ENCODE measurements at places on chromosomes 6 and 20. TPM values are rescaled to one million over a fixed set of nuclear protein-coding genes. Genes with fewer than 3 reads are reported as not detected.

DNA sequence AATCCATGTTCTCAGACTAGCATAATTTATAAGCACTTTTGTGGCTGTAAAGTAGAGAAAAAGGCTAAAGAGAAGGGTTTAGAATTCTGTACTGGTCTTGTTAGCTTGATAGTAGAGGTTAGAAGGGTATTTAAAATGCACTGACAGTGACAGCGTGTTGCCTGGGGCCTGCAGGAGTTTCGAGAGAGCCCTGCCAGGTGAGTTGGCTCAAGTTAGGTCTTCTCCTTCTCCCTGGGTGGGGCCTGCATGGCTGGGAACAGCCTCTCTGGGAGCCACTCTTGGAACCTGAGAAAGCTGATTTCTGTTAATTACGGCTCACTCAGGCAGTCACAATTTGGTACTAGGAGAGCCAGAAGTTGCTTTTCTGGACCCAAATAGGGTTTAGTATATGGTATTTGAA is 103.7 kb downstream of the ARID1B start:
- no peak for DNase-seq

GRCh38 chr6:6409397-6410030 is 89.1 kb upstream of the F13A1 start:
- no peak for DNase-seq

- DNase-seq, result no peak
Measured at GRCh38 chr6:89244241-89244985, 27.3 kb upstream of the GABRR1 start.

DNA sequence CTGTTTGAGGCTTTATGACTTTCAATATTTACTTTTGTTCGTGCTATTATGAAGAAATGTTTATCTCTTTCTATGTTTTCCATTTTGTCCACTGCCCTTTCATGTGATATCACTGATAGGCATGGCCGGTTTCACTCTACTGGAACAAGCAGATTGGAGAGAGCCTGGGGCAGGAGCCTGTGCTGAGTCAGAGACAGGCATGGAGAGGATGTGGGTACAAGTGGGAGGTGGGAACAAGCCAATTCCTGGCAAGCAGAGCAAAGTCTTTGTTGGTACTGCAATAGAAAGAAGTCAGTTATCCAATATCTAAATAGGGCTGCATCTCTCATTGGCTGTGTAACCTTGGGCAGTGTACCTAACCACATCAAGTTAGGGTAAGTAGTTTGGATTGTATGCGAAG is 545.6 kb upstream of the MAP3K7 start:
- no peak for DNase-seq

DNA sequence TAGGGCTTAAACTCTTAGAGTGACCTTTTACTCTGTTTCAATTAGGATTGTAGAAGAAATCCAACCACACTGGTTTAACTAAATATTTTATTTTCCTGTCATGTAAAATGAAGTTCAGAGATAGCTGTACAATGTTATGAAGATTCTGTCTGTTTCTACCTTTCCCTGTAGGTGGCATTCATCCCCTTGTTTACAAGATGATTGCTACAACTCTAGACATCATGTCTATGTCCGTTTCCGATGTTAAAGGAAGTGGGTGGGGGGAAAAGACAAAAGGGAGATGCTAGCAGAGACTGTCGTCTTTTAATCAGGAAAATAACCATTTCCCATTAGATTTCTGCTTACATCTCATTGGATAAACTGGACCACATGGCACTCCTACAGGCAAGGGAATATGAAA is 30.9 kb upstream of the RIMS1 start:
- no peak for DNase-seq

- no peak for DNase-seq
Measured at GRCh38 chr6:98847779-98848538, 13.6 kb downstream of the POU3F2 start.

GRCh38 chr20:63374504-63374903 is 13.4 kb upstream of the CHRNA4 start:
- DNase-seq, result no peak

DNA sequence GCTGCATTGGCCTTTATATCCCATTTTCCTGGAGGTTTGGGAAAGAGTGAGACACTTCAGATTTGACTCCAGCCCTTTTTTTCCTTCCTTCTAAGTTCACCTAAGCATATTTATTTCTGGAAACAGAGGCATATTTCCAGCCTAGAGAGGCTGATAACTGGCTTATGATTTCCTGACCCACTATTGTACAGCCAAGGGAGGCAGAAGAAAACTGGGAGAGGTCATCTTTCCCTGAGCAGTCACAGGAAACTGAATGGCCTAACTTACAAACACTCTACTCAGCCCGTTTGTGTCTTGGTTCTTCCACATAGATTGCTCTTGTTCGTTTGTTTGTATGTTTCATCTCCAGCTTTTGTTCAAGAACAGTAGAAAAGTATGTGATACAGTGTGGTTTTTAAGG is 64.2 kb upstream of the LTV1 start:
- no peak for DNase-seq

- no peak for DNase-seq
Measured at GRCh38 chr6:164665328-164665727, 644.1 kb downstream of the C6orf118 start.

DNA sequence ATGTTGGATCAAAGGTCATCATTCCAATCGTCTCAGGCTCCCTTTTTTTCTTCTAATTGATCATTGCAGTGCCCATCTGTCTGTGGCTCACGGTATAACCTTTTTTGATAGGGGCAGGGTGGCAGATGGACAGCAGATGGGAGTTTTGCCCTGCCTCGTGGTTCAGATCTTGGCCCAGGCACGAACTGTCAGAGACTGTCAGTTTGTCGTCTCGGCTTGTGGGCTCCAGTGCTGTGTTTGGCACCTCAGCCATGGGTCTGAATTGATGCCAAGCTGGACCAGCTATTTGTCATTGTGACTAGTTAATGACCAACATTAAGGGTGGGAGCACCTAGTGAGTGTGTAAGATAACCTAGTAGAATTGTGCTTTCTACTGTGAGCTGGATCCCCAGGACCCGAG is 197.6 kb downstream of the PRL start:
- DNase-seq, result no peak

DNA sequence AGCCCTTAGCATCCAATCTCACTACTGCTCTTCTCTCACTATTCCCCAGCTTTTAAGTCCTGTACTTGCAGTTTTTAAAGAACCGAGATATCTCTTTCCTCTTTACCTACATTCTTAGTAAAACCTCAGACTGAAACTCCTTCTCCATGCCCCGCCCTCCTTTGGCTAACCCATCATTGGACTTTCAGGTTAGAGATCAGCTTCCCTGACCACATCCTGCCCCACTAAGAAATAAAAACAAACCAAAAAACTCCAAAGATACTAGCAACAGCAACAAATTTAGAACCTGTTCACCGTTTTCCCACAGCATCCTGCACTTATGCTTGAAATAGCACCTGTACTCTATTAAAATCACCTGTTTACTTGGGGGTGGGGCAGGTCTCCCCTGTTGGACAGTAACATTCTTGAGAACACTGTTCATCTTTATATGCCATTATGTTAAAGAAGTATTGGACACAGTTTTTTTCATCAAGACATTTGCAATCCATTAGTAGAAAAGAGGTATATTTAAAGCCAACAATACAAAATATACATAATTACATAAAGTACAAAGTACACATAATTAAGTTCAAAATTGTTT is 16.3 kb upstream of the SMAP1 start:
- no peak for DNase-seq

DNA sequence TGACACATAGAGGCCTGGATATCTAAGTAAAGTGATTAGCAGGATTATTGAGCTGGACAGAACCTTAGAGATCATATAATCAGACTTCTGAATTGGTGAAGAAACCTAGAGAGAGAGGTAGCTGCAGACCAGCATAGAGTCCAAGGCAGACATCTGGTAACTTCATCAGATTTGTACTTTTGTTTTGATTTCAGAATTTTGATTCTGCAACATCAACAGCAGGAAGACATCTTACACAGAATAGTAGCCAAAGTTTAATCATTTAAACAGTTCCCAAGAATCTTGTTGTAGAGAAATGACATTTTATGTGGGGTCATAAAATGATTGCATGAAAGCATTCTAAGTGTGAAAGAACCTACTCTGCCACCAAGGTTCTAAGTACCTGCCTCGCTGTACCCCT is 39.4 kb downstream of the RPRD1B start:
- no peak for DNase-seq

GRCh38 chr6:161649068-161649467 is 375.2 kb upstream of the AGPAT4 start:
- DNase-seq, result no peak

GRCh38 chr6:106513808-106514582 is 115.3 kb downstream of the RTN4IP1 start:
- DNase-seq, result no peak

- DNase-seq, result peak; percentile 85
Measured at GRCh38 chr20:47785854-47786764, 828 bp upstream of the SULF2 start.

- DNase-seq, result peak; percentile 46
Measured at GRCh38 chr6:82906489-82906888, 159.2 kb downstream of the UBE3D start.

- peak; percentile 66 for DNase-seq
Measured at GRCh38 chr6:81787313-81788068, 35.0 kb upstream of the TENT5A start.

DNA sequence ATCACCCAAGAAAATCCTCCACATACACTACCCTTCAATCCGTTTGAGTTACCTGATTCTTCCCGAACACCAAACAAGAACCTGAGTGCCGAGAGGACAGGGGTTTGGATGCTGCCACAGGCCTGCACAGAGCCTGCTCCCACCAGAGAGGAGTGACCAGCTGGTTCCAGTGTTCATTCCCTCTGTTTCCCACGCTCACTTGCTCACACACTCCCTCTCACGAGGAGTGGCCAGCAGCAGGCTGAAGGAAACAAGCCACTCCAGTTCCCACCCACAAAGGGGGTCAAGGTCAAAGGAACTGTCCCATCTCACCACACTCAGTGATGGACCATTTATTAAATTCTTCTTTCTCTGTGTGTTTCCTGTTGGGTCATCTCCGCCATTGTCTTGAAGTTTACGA is 97.2 kb upstream of the SNX9 start:
- no peak for DNase-seq

GRCh38 chr6:169324656-169325459 is 71.2 kb upstream of the THBS2 start:
- DNase-seq, result no peak

DNA sequence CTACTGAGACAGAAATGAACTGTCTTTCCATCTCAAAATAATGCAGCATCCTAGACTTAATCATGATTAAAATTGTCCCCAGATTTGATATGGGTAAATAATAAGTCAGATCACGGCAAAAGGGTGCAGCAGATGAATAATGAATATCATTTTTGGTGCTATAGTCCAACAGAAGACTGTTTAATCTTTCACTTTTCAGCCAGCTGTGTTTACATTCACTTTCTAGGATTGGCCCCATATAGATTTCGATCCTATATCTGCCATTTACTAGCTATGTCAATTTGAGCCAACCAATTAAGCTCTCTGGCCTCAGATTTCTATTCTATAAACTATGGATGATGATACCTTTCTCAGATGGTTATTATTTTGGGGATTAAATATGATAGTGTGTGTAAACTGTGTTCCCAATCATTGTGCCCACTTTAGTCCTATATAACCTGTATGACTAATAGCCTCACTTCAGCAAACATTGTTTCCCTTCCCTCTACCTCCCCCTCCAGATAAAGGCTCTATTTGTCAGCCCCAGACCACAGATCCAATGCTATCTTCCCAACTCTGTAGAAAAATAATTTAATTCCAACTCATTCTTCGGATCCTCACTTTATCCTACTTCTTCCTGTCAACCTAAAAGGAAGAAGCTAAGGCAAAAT is 53.6 kb upstream of the NT5E start:
- no peak for DNase-seq

DNA sequence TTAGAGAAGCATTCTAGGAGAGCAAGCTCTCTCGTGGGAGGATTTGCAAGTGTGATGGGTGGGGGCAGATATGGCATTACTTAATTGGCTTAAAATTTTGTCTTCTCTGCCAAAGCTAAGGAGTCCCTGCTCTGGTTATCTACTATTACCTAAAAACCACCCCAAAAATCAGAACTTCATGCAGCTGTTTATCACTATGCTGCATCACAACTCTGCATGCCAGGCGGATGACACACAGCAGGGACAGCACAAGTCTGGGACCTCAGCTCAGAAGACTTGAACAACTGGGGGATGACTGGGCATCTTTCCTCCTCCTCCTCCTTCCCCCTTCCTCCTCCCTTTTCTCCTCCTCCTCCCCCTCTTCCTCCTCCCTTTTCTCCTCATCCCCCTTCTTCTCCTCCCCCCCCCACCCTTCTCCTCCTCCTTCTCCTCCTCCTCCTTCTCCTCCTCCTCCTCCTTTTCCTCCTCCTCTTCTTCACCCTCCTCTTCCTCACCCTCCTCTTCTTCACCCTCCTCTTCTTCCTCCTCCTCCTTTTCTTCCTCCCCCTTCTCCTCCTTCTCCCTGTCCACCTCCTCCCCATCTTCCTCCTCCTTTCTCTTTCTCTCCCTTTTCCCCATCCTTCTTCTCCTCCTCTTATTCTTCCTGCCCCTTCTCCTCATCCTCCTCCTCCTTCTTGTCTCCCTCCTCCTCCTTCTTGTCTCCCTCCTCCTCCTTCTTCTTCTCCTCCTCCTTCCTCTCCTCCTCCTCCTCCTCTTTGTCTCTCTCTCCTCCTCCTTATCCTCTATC is 218.6 kb upstream of the PMEPA1 start:
- no peak for DNase-seq

CRISP2 gene
- polyA plus RNA-seq, result not detected

DEFB132 gene
- not detected for polyA plus RNA-seq

HLA-DOA gene
- not detected for polyA plus RNA-seq

DEF6 gene
- 0.17 TPM for polyA plus RNA-seq

DEK gene
- polyA plus RNA-seq, result 108 TPM

VSX1 gene
- not detected for polyA plus RNA-seq

CALHM4 gene
- polyA plus RNA-seq, result not detected

OLIG3 gene
- polyA plus RNA-seq, result not detected

CTCFL gene
- polyA plus RNA-seq, result not detected

ME1 gene
- polyA plus RNA-seq, result 35.8 TPM

CST3 gene
- 180 TPM for polyA plus RNA-seq

MRAP2 gene
- 0.10 TPM for polyA plus RNA-seq

ADGRG6 gene
- 67.2 TPM for polyA plus RNA-seq

NEU1 gene
- polyA plus RNA-seq, result 51.2 TPM

CDSN gene
- not detected for polyA plus RNA-seq
